ENCODE measurements at places on chromosomes 3 and 15. TPM values are rescaled to one million over a fixed set of nuclear protein-coding genes. Genes with fewer than 3 reads are reported as not detected.

CPN2 gene
- not detected for total RNA-seq

CPNE9 gene
- not detected for total RNA-seq

SLC28A2 gene
- total RNA-seq: not detected

CDHR4 gene
- not detected for total RNA-seq

Data from activated naive CD4-positive, alpha-beta T cell treated with anti-CD3 and anti-CD28 coated beads for 36 hours (primary cell).